LHCN-M2 (cell line): ENCODE measurements at places on chromosomes 16 and 17.

DNA sequence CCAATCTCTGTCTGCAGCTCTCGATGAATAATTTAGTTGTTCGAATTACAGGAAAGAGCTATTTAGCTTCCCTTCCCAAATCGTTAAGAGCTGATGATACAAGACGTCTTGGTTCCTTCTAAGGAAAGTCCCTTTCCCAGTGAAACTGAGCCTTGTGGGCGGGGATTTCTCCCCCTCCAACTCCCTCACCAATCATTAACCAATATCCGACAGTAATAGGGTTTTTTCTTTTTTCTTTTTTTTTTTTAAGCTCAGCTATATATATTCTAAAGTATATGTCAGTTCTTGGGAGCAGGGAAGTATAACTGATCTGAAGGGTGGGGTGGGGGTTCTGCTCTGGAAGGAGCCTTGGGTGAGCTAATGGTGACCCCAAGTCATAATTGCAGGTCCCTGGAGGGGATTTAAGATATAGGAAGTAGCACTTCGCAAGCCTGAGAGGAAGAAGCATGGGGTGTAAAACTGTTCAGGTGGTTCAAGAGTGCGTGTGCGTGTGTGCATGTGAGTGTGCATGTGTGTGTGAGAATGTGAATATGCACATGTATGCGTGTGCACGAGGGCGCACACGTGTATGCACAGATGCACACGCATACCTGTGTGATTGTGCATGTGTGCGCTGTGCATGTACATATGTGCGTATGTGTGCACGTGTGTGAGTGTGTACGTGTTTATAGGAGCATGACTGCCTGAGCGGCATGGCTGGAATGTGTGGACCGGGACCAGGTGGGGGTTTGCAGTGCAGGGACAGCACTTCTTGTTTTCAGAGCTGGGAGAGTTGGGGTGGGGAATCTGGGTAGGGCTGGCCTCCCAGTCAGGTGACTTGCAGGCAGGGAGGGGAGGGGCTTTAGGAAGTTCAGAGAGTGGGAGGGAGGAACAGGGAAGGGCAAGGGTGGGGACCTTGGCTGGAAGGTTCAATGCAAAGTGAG, 42.7 kb downstream of the SOCS3 start:
- no peak for DNase-seq

- no peak for DNase-seq
Measured at GRCh38 chr17:79372470-79373238, 238.2 kb downstream of the RBFOX3 start.

GRCh38 chr17:28763804-28764266, 20.0 kb downstream of the TRAF4 start:
- peak; percentile 76 for DNase-seq

- DNase-seq = peak; percentile 13
Measured at GRCh38 chr16:88633684-88634140, 4.7 kb upstream of the IL17C start.

- no peak for DNase-seq
Measured at GRCh38 chr16:17343028-17343427, 127.7 kb downstream of the XYLT1 start.

- peak; percentile 54 for DNase-seq
Measured at GRCh38 chr16:55567382-55567781, 898 bp downstream of the CAPNS2 start.

GRCh38 chr17:36608794-36609497, 7.6 kb downstream of the MRM1 start:
- DNase-seq = no peak

DNA sequence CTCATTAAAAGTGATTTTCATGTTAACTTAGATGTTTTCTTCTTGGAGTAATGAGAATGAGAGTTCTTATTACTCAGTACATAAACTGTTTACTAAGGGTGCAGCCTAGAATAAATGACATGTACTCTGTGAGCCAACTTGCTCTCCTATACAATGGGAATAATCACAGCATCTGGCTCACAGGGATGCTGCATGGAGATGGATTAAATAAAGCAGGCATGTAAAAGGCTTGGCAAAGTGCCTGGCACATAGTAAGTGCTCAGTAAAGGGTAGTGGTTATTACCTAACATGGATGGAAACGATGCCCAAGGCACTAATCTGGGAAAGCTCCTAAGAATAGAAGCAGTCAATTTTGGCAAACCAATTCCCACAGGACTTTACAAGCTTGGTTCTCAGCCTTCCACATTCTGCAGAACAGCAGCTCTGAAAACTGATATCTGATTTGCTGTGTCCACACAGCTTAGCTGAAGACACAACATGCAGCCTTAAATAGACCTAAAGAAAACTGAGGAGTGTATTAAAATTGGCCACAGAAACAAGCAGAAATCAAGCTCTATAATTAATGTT, 176.1 kb downstream of the ABCC12 start:
- no peak for DNase-seq

DNA sequence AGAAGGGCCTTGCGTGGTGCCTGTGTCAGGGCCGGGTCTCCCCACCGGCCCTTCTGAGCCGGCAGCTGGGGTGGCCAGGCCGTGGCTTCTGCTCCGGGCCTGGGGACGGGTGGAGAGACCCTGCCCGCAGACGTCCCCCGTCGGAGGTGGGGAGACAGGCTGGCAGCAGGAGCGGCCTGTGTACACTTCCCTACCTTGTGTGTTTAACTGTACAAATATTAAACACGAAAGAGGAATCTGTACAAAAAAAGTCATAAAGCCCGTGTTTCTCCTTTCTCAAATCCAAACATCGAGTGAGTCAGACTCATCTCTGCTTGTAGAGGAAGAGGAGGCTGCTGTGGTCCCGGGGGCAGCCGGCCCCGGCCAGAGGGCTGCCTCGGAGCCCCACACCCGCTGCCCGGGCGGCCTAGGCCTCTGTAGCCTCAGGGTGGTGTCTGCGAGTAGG, 2.0 kb downstream of the CACNA1H start:
- no peak for DNase-seq

DNA sequence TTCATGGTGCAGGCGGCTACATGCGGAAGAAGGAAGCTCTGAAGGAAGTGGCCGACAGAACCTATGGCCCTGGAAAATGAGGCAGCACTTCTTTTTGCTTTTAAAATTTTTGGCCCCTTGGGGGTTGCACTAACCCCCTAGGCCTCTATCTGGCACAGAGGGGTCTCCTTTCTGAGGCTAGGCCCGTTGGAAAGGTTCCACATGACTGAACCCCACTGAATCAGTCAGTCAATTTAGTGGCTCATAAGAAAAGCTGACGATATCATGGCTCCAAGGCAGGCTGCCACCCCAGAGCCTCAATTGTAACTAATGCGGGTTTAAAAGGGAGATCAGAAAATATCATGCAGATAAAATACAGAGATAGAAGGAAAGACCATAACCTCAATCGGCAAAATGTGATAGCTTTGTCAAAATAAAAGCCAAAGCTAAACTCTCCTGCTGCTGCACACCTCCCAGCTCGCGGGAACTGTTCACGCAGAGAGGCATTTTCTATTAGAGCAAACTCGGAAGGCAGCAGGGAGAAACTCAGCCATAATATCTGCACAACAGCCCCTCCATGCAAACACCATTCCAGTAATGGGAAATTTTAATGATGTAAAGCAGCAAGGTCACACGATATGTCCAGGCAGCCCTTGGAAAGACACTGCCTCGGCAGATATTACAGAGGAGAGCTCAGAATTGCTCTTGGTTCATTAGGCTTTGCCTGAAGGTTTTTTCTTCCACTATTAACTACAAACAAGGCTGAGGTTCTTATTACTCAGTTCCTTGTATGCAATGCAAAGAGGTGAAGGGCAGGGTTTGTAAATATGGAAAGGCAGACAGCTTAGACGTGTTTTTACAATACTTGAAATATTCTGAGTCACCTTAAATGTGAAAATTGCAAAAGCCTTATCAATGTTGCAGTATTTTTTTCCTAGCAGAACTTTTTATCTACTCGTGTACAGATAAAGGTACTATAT, 200.4 kb upstream of the PMFBP1 start:
- no peak for DNase-seq

- no peak for DNase-seq
Measured at GRCh38 chr16:17590711-17591654, 120.2 kb upstream of the XYLT1 start.

- DNase-seq = peak; percentile 89
Measured at GRCh38 chr16:66335704-66336329, 30.7 kb upstream of the CDH5 start.

DNA sequence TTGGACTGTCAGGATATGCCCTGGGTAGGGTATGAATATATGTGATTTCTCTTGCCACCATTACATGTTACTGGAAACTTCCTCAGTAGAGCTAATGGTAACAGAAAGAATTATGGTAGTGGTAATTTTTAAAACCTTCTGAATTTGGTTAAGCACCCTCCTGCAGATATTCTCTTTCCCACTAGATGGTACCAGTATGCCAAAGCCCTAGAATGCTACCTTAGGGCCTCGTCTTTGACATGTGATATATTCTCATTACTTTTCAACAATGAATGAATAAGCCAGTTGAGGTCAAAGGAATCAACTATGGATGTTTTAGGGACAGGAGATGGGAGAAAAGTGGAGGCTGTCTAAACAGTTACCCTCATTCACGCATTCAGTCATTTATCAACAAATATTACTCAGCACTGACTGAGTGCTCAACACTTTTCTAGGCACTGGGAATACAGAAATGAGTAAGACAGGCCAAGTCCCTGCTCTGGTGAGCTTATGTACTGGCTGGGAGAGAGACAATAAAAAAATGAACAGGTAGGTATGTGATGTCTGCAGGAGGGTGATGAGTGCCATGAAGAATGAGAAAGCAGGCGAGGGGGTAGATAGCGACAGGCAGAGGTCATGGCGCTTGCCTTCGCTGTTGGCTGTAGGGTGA, 14.7 kb downstream of the CDH13 start:
- DNase-seq = peak; percentile 63

- DNase-seq = no peak
Measured at GRCh38 chr17:46917516-46917915, 5.4 kb upstream of the GOSR2 start.

GRCh38 chr17:39576187-39576586, 31.5 kb downstream of the NEUROD2 start:
- peak; percentile 10 for DNase-seq

DNA sequence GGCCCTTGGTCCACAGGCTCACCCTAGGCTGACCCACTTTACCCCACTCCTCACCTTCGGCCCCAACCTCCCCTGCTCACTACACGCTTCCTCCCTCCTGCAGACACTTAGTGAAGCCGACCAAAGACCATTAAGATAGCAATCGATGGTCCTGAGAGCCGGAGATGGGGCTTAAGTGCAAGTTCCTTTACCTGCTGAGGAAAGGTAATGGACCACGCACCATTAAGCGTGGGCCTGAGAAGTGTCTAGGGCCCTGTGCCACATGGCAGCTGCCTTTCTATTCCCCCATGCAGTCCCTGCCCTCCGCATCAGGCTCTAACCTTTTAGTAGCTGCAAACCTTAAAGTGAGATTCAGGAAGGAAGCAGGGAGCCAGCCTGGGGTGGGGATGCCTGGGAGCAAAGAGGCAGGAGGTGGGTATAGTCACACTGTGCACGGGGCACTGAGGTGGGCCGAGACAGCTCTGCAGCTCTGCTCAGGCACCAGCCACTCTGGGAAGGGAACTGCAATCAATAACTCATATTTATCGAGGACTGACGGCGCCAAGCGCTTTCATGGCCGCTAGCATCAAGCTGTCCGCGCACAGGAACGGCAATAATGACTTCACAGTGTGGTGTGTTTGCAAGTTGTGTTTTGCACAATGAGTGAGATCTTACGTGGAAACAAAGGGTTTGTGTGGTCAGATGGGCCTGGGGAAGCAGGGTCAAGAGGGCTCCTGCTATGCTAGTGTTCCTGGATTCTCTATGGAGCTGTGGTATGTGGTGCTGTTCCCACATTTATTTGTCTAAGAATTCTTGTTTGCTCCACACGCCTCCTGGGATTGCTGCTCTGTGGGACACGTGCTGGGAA, 84.9 kb upstream of the CDC42EP4 start:
- DNase-seq = peak; percentile 12

DNA sequence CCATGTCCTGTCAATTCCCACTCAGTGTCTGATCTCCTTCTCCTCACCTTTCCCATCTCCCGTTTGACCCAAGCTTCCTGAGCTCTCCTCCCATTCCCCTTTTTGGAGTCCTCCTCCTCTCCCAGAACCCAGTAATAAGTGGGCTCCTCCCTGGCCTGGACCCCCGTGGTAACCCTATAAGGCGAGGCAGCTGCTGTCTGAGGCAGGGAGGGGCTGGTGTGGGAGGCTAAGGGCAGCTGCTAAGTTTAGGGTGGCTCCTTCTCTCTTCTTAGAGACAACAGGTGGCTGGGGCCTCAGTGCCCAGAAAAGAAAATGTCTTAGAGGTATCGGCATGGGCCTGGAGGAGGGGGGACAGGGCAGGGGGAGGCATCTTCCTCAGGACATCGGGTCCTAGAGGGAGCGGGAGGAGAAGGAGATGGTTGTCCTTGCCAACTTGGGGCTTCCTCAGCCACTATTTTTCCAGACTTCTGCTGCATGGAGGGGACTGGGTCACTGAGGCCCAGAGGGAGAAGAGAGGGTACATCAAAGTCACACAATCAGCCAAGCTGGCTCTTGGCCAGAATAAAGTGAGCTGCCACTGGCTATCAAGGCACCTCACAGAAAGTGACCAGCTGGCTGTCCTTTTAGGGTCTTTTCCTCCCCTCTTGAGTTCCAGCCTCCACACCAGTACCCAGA, 1.9 kb upstream of the TBC1D10B start:
- peak; percentile 55 for DNase-seq

DNA sequence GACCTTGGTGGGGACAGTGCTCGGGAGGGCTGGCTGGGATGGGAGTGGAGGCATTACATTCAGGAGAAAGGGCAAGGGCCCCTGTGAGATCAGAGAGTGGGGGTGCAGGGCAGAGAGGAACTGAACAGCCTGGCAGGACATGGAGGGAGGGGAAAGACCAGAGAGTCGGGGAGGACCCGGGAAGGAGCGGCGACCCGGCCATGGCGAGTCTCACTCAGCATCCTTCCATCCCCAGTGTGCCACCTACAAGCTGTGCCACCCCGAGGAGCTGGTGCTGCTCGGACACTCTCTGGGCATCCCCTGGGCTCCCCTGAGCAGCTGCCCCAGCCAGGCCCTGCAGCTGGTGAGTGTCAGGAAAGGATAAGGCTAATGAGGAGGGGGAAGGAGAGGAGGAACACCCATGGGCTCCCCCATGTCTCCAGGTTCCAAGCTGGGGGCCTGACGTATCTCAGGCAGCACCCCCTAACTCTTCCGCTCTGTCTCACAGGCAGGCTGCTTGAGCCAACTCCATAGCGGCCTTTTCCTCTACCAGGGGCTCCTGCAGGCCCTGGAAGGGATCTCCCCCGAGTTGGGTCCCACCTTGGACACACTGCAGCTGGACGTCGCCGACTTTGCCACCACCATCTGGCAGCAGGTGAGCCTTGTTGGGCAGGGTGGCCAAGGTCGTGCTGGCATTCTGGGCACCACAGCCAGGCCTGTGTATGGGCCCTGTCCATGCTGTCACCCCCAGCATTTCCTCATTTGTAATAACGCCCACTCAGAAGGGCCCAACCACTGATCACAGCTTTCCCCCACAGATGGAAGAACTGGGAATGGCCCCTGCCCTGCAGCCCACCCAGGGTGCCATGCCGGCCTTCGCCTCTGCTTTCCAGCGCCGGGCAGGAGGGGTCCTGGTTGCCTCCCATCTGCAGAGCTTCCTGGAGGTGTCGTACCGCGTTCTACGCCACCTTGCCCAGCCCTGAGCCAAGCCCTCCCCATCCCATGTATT, 1.1 kb downstream of the CSF3 start:
- no peak for DNase-seq

- DNase-seq = no peak
Measured at GRCh38 chr16:51550800-51551347, 399.8 kb upstream of the SALL1 start.
